ENCODE measurements at places on chromosomes 1 and 21.

- no peak for DNase-seq
Measured at GRCh38 chr1:44263568-44264450, 50.5 kb downstream of the DMAP1 start.

DNA sequence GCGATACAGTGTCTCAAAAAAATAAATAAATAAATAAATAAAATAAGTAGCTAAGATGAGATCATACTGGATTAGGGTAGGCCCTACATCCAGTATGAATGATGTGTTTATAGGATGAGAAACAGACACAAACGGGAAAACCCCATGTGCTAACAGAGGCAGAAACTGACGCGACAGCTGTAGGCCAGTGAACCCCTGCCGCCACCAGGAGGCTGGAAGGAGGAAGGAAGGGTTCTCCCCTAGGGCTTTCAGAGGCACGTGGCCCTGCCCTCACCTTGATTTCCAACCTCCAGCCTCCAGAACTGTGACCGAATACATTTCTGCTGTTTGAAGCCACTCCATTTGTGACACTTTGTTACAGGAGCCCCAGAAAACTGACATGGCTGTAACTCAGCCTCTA, 38.5 kb downstream of the CHD5 start:
- no peak for DNase-seq

GRCh38 chr1:25875856-25876692, 566 bp upstream of the PAQR7 start:
- DNase-seq, result no peak

GRCh38 chr1:56081736-56082135, 497.6 kb downstream of the PLPP3 start:
- no peak for DNase-seq

- DNase-seq, result no peak
Measured at GRCh38 chr1:234355782-234356510, 17.3 kb upstream of the COA6 start.

GRCh38 chr1:233710031-233710430, 96.1 kb downstream of the KCNK1 start:
- no peak for DNase-seq

GRCh38 chr1:167221738-167222610, 1.3 kb downstream of the POU2F1 start:
- DNase-seq, result peak; percentile 97

- no peak for DNase-seq
Measured at GRCh38 chr1:42929434-42930177, 29.1 kb downstream of the SLC2A1 start.

DNA sequence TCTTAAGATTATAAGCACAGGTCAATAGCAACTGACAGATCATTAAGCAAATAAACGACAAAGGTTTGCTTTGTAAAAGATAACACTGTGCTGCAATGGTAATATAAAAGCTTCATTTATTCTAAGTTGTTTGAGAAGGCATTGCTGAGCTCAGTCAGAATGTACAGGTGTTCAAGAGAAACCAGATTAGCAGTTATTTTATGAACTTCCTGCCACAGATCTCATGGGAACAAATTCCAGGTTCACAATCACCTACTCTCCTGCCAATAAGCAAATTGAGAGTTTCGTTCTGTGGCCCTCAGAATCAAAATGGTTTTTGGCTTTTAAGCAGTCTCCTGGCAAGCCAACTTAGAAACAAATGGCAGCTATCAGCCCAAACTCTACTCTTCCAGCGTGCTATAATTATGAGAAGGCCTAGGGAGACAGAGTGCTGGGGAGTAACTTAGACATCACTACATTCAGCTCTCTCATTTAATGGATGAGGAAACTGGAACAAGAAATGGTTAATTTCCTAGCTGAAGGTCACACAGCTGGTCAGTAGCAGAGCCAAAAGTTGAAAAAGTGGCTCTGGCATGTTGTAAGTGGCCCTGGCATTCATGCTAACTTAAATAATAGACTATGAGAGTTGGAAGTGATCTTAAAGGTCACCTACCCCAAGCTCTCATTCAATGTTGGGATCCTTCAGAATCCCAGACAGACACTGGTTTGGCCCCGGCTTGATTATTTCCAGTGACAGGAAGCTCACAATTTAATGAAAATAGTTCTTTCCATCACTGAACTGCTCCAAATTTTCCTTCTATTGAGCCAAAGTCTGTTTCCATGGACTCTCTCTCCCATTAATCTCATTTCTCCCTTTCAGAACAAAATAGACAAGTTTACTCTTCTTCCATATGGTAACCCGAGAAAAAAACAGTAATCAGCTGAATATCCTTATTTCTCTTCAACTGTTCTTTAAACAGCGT, 82.6 kb upstream of the EDEM3 start:
- peak; percentile 94 for DNase-seq

DNA sequence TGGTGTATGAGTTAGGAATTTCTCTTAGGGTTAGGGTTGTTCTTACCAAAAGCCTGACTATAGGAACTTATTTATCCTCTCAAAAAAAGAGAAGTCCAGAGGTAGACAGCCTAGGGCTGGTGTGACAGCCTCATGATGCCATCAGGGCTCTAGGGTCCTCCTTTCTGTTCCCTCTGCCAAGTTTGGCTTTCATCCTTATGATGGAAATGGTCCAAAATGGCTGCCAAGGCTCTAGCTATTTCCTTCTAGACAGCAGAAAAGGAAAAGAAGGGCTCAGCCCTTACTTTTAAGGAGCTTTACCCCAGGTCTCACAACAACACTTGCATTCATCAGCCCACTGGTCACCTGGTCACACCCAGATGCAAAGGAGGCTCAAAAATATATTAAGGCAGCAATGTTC, 44.5 kb downstream of the IL12RB2 start:
- no peak for DNase-seq

DNA sequence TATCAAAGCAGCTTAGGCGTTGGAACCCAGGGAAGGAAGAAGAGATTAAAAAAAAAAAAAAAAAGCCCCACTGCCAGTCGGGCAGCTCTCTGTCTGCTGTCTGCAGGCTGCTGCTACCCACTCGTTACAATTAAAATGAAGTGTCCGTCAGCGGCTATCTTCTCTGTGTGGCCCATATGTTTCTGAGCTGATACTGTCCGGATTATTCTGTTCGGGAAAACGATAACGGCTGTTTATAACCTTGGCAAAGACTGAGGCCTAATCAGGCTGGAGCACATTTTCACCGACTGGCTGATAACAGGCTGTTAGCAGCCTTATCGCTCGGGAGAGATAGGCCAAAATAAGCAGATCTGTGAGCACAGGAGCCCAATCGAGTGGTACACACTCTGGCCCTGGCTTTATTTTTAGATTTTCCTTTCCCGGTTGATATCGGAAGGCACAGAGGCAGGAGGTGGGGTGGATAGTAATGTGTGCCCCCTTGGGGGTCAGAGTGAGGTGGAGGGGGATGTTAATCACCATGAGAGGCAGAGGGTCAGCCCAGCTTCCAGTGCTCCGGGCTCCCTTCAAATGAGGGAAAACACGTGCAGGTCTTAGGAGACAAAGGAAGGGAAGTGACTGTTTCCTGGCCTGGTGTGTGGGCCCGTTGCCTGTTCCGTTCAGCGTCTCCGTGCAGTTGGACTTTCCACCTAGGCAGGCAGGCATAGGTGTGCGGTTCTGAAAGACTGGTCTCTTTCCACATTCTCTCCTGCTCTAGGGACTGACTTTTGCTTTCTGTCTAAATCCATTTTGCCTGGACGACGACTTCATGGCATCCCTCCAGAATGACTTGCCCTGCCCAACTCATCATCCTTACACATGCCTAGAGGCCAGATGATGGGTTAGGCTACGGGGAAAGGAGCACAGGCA, 153.4 kb downstream of the PBX1 start:
- no peak for DNase-seq

- DNase-seq, result no peak
Measured at GRCh38 chr1:59569198-59569597, 245.6 kb upstream of the HOOK1 start.

DNA sequence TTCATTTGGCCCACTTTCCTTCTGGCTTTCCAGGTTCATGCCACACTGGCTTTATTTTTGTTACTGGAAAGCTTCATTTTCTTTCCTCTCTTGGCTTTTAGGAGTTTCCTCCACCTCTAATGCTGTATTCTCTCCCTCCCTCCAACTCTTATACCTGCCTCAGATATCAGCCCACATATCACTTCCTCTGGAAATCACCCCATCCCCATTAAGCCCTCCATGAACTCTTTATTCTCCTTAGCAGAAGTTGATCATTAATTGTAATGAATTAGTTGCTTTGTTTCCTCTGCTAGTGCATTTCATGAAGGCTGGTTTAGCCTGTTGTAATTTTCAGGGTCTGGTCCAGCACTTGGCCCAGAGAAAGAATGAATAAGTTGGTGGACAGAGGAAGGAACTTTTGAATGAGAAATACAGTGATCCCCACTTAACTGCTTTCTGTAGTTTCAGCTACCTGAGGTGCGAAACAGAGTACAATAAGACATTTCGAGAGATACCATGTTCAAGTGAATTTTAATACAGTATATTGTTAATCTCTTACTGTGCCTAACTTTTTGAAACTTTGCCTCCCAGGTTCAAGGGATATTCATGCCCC, 1.7 kb downstream of the SOAT1 start:
- DNase-seq, result no peak

- no peak for DNase-seq
Measured at GRCh38 chr1:43021547-43022474, 63.1 kb upstream of the SLC2A1 start.

GRCh38 chr1:152188673-152189591, 29.9 kb upstream of the RPTN start:
- no peak for DNase-seq

- peak; percentile 29 for DNase-seq
Measured at GRCh38 chr1:168084396-168085231, 52.1 kb downstream of the GPR161 start.

Data from NCI-H526 treated with DMSO at 0.1 percent for 48 hours (cell line).